GM23248 (cell line): ENCODE measurements at places on chromosomes 4 and X. TPM values are rescaled to one million over a fixed set of nuclear protein-coding genes. Genes with fewer than 3 reads are reported as not detected.

STATH gene
- not detected in 2 replicates for total RNA-seq

CETN2 gene
- 51.7 and 73.7 TPM in 2 replicates for total RNA-seq

GRCh38 chr4:75338352-75338880, 175.8 kb downstream of the RCHY1 start:
- no peak for DNase-seq
- H3K4me1 ChIP-seq = no peaks in the 10 kb centered on the region
- no peak overlapping the region for H3K4me3 ChIP-seq
- no peaks in the 10 kb centered on the region for H3K36me3 ChIP-seq

GRCh38 chr4:15331930-15332329, 95.9 kb upstream of the C1QTNF7 start:
- H3K27me3 ChIP-seq = peaks cover 6% of the 10 kb centered on the region; the same call in 1 of the 2 replicates
- no peak for DNase-seq
- H3K27ac ChIP-seq = no peak overlapping the region
- no peaks in the 10 kb centered on the region for H3K36me3 ChIP-seq
